Stimulated activated CD8-positive, alpha-beta memory T cell treated with anti-CD3 and anti-CD28 coated beads, Interleukin-15, amount 100 ng/mL, for 24 hours (primary cell): ENCODE measurements at places on chromosomes 16 and 17.

DNA sequence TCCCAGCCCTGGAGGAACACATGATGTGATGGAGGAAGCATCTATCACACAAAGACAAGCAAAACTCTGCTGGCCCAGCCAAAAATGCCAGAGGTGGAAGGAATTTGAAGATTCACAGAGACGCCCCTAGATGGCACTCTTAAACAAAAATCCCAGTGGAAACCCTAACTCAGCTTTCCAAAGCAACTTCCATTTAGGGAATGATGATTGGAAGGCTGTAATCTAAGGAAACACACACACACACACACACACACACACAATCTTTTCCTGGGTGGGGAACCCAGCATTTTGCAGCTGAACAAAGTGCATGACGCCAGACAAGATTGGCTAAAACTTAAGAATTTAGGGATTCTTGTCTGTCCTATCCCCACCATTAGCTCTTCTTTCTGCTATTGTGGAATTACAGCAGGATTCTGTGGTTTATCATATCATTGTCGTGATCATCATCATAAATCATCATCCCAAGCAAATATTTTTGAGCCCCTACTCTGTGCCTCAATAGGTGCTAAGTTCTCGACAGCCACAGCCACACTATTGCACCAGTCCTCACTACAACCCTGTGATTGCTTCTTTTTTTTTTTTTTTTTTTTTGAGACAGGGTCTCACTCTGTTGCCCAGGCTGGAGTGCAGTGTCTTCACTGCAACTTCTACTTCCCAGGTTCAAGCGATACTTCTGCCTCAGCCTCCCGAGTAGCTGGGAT is 1.6 kb upstream of the LDAF1 start:
- DNase-seq, result no peak

GRCh38 chr16:2745961-2746360 is 6.5 kb upstream of the SRRM2 start:
- DNase-seq, result no peak

- no peak for DNase-seq
Measured at GRCh38 chr16:3065069-3065741, at the start of gene IL32. TSS of gene IL32 (plus strand) at chr16:3065640. CDS start at chr16:3065812, 172 bp downstream.

DNA sequence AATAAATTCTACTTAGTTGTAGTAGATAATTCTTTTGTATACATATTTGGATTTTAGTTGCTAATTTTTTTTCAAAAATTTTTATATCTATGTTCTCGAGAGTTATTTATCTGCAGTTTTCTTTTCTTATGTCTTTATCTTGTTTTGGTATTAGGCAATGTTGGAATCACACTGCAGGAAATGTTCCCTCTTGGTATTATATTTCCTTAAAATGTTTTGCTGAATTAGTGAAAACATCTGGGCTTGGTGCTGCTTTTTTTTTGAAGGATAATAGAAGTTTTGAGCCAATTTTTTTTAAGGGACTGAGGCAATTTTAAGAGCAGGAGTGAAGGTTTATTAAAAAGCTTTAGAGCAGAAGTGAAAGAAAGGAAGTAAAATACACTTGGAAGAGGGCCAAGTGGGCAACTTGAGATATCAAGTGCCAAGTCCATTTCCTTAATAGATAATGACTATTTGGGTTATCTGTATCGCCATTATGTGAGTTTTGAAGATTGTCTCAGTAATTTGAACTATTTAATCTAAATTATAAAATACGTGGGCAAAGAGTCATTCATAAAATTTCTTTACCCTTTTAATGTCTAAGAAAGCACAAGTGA is 1390.1 kb upstream of the CDH8 start:
- no peak for DNase-seq

GRCh38 chr16:11497851-11498289 is 88.8 kb downstream of the LITAF start:
- no peak for DNase-seq

DNA sequence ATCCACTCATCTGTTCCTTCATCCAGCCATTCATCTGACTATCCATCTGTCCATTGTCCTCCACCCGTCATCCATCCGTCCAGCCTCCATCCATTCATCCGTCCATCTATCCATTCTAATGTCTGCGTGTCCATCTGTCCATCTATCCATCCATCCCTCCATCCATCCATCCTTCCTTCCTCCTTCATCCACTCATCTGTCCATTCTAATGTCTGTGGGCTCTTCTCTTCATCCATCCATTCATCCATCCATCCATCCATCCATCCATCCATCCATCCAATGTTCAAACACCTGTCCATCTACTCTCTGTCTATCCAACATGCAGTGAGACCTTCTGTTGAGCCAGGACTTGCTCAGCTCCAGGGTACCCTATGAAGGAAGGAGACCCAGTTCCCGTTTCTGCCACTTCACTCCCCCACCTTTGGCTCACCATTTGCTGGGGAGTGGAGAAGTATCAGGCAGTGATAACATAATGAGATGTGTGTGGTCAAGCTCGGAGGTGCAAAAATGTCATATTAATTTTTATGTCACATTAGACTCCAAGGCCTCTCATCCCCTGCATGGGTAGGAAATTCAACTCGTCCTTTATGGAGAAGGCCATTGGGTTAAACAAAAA is 36.5 kb upstream of the ADGRG1 start:
- no peak for DNase-seq

- DNase-seq, result peak; percentile 77
Measured at GRCh38 chr17:29116804-29117753, 63.1 kb downstream of the MYO18A start.

- DNase-seq, result no peak
Measured at GRCh38 chr16:13312063-13312462, 410.7 kb downstream of the SHISA9 start.

DNA sequence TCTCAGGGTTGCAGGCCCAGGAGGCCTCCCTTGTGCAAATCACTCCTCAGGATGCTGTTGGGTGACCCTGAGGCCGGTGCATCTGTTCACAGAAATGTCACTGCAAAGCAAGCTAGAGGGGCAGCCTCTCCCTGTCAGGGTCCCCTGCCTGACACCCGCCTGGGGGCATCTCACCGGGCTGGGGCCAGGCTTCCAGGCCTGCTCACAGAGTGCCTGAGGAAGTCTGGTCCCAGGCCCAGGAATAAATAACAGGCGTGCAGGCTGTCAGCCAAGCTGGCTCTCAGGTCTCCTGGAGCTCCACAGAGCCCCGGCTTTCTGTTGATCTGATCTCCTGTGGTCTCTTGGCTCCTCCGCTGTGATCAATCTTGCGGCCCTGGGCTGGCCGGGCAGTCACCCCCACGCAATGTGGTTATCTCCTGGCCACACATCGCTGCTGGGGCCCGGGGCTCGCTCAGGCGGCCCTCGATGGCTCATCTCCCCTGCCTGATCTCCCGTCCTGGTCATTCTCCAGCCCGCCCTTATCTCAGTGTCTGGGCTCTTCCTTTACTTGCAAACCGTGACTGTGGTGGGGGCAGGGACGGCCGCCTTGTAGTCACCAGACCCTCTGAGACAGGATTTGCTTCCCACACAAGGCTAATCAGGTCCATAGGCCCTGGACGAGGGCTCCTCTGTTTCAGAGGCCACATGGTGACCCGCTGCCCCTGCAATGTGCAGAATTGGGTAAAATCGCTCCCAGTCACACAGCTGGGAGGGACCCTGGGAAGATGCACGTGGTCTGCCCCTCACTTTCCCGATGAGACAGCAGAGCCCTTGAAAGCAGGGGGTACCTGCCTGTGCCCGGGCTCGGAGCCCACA is 231.2 kb upstream of the GSE1 start:
- DNase-seq, result no peak

- DNase-seq, result no peak
Measured at GRCh38 chr17:68199837-68200688, 47.8 kb upstream of the AMZ2 start.

GRCh38 chr17:68399638-68400403 is 57.5 kb downstream of the WIPI1 start:
- no peak for DNase-seq

DNA sequence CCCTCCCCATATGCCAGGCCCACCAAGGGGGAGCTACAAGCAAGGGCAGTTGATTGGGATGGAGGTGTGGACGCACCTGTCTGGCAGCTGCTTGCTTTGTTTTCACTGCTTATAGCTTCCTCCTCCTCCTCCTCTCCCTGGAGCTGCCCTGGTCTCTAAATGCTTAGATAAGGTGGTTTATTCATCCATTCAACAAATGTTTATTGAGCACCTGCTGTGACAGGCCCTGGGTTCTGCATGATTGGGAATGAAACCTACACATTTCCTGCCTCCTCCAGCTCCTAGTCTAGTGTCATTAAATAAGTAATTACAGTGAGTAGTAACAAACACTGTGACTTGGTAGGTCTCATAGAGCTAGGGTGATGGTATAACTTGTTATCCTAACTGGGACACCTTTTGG is 17.4 kb upstream of the MAP3K14 start:
- DNase-seq, result no peak

DNA sequence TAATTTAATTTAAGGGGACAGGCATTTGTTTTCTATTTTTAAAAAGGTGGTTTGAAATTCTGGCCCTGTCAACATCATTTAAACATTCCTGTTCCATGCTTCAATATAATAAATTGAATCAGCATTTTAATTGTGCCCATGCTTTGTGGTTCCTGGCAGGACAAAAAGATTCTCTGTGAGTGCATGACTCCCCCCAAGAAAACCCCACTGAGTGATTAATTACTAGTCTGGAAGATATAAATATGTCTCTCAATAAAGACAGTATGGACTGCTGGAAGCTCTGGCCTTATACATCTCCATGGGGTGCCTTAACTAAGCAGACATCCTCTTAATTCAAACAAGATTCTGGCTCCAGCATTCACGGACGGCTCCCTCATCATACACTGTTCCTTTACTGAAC is 95.0 kb upstream of the PSMD7 start:
- no peak for DNase-seq

DNA sequence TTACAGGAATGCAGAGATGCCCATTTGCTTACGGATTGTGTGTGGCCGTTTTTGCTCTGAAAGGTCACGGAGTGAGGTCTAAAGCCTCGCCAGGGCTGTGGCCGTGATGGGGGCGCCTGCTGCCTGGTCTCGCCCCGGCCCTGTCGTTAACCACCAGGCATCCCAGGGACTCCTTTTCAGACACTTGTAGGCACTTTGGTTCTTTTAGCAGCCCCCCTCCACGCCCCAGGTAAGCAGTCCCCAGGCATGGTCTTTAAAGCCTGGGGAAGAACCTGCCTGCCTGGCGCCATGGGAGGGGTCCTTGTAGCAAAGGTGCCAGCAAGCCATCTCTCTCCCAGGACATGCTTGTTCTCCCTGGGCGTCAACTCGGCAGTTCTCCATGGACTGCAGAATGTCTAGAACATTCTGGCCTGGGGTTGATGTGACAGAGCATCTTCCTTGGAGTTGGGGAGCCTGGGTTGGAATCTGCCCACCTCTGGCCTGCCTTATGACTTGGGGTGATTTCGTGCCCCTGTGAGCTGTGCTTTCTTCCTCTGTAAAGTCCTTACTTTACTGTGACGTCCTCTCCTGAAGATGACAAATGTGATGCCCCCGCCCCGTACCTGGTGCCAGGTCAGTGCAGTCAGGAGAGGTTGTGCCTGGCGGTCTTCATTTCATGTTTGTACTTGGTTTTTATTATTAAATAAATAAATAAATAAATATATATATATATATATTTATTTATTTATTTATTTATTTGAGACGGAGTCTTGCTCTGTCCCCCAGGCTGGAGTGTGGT is 5.4 kb downstream of the KCTD5 start:
- no peak for DNase-seq

DNA sequence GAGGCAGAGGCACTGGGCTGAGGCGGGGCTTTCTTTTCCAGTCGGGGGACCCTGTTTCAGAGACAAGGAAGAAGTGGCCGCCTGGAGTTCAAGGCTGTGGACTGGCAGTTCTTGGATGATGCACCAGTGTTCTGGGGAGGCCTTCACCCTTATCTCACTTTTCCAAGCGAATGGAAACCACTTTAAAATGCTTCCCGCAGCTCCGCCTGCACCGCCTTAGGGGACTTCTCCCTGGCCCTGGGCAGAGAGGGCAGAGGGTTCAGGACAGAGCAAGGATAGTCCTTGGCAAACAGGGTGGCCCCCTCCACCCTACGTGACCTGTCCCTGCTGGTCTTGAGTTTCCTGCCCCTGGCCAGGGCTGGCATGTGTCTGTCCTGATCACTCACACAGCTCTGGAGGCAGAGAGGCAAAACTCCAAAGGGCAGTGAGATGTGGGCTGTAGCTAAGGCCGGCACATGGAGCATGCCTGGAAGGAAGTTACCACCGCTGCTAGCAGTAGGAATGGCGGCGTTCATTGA is 20.6 kb downstream of the RTN4RL1 start:
- DNase-seq, result no peak

GRCh38 chr16:14301169-14302030 is 230.3 kb downstream of the MRTFB start:
- no peak for DNase-seq

GRCh38 chr17:49063652-49064051 is 66.5 kb downstream of the IGF2BP1 start:
- DNase-seq, result no peak

DNA sequence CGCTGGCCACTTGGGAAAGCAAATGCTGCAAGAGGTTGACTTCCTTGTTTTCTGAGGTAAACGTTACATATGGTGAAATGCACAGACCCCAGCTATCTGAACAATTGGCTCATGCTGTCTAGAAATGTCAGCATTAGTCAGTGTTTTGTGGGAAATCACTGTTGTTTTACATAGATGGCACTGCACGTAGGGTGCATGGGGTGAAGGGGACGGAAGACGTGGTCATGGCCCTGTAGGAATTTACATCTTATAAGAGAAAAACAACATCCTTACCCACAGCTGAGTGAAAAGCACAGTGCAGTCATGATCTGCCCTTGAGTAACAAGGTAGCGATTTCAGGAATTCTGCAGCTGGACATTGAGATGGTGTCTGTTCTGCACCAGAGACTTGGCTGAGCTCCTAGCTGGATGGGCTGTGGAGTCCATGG is 15.2 kb downstream of the RPTOR start:
- DNase-seq, result no peak

DNA sequence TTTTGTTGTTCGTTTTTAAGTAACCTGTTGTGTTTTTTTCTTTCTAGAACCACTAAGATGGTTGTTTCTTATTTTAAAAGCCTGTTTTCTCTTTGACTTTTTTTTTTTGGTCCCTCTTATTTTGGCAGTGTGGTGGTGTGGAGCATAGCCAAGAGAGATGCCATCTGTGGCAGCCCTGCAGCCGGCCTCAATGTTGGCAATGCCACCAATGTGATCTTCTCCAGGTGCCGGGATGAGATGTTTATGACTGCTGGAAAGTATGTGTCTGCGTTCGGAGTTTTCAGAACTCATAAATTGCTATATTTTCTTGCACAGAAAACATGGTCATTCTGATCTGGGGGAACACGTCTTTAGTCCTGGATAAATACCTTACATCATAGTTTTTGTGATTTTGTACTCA is 17.6 kb downstream of the CFAP52 start:
- no peak for DNase-seq

- DNase-seq, result no peak
Measured at GRCh38 chr16:81581107-81581506, 136.5 kb downstream of the CMIP start.
